ENCODE measurements at places on chromosomes 7 and 10.
A peak's percentile ranks its signal among the peaks of the same experiment; 100 is the strongest.

GRCh38 chr10:95335933-95336699, 45.3 kb upstream of the PDLIM1 start:
- DNase-seq, result no peak

DNA sequence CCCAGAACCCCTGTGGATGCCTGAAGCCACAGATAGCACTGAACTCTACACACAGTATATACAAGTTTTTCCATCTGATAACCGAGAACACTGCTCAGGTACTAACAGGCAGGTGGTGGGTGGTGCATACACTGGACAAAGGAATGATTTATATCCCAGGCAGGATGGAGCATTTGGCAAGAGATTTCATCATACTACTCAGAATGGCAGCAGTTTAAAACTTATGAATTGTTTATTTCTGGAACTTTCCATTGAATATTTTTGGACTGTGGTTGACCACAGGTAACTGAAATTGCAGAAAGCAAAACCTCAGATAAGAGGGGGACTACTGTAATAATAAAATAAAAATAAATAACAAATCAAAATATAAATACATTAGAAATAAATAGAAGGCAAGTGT, 10.9 kb upstream of the KCNMA1 start:
- no peak for DNase-seq

DNA sequence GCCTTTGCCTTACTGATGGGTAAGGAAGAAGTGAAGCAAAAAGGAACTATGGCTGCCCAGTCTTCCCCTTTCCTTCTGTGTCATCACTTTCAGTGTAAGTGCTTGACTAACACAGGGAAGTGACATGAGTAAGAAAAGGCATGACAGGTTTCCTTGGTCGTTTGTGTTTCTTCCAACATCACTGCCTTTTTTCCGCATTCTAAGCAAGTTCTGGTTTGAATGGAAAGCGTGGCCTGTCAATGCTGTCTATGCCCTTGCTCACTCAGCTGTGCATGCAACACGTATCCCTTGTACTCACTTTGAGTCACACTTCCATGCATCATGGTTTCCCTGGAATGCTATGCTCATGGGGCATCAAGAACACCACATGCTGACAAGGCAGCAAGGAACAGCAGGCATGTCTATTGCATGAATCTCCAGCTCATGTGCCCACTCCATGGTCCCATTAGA, 111.8 kb downstream of the OAT start:
- DNase-seq, result no peak

GRCh38 chr7:128874140-128875031, 11.7 kb downstream of the ATP6V1F start:
- no peak for DNase-seq

- no peak for DNase-seq
Measured at GRCh38 chr10:44333511-44333910, 51.4 kb downstream of the CXCL12 start.

DNA sequence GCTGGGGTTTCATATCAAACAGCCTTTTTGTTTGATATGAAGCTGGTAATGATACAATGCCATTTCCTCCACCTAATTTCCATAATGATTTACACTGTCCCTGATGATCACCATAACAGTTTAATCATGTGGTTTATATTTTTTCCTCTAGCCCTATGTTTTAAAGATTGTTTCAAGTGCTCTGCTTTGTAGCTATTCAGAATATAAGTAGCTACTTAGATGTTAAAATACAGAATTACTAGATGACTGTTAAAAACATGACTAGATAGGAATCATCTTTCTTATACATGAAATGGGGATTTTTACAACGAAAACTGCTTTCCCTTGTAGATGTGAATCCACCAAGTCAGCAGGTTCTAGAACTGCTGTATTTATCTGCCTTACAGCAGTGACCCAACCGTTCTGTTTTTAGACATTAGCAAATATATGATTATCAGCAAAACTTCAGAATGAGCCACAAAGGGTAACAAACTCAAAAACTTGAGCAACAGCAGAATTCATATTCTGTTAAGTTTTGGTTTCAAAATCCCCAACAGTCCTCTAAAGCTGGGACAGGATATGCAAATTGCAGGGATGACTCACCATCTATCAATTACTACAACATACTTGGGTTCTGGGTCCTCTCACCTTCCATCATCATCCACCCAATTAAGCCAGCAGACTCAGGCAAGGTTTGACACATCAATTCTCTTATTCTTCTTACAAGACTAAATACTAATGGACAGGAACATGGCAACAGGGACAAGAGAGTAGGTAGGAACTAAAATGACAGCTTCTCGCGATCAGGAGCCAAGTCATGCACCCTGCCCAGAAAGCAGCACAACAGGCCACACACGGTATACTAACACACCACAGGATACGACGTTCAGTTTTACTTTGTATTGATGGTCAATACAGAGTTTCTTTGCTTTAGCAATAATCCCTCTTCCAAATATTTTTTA, 83.9 kb downstream of the PIP4K2A start:
- DNase-seq, result no peak

GRCh38 chr10:86693721-86694369, 25.5 kb downstream of the LDB3 start:
- DNase-seq, result peak; percentile 34

DNA sequence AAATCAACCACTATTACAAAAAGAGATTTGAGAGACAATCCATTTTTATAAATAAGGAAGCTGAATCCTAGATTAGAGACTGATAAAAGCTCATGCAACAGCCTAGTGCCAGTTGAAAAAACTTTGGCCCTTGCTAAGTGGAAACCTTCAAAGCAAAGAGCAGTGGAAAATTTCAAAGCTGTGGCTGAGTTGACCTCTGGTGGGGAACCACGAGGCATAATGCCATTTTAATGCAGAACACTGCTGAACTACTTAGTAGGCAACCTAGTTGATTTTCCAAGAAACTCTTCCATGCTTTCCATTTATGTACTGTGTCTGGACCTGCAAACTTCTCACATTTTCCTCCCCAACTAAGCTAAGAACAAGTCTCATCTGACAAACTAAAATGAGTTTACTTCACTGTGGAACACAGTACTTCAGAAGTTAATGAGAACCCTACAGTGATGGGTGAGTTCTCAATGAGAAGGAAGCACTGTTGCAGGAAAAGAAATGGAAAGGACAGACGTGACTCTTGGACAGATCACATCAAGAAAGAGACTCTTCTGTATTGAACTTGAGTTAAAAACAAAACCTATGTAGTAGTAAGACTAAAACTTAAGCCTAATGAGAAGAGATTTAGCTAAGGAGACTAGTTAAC, 19.5 kb downstream of the FZD9 start:
- no peak for DNase-seq

- no peak for DNase-seq
Measured at GRCh38 chr7:108430664-108431063, 25.6 kb downstream of the NRCAM start.

DNA sequence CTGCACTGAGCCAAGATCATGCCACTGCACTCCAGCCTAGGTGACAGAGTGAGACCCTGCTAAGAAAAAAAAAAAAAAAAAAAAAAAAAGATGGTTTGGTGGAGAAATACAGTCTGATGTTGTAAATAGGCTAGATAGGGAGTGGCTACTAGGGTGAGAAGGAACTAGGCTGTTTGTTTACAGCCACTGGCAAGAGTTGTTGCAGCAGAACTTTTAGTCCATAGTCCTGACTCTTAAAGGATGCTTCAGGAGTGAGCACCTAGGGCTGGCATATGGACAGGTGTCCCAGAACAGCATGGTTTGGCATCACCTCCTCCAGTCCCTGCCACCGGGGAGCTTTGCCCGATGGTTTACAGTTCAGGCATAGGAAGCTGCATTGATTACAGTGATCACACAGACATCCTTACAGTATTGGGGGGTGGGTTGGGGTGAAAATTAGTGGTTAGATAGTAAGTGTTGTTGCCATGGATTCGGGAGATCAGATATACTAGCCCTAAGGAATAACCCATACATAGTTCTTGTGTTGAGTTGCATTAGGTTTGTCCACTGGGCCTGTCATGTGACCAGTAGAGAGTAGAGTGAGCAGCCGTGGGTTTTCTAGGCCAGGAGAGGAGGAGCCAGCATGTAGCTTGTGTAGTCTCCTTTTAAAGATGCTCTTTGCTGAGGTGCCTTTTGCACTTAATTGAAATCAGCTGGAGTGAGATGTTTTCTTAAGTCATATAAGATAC, 35.9 kb downstream of the ZRANB1 start:
- no peak for DNase-seq

GRCh38 chr7:87361320-87361719, 15.9 kb downstream of the CROT start:
- no peak for DNase-seq

- no peak for DNase-seq
Measured at GRCh38 chr7:2641406-2642393, 9.9 kb downstream of the TTYH3 start.

GRCh38 chr10:34723750-34724149, 91.3 kb downstream of the PARD3 start:
- DNase-seq, result no peak

- DNase-seq, result peak; percentile 35
Measured at GRCh38 chr7:32890010-32890792, 1.4 kb downstream of the KBTBD2 start.

GRCh38 chr10:132110111-132110521, 44.4 kb downstream of the JAKMIP3 start:
- DNase-seq, result no peak

DNA sequence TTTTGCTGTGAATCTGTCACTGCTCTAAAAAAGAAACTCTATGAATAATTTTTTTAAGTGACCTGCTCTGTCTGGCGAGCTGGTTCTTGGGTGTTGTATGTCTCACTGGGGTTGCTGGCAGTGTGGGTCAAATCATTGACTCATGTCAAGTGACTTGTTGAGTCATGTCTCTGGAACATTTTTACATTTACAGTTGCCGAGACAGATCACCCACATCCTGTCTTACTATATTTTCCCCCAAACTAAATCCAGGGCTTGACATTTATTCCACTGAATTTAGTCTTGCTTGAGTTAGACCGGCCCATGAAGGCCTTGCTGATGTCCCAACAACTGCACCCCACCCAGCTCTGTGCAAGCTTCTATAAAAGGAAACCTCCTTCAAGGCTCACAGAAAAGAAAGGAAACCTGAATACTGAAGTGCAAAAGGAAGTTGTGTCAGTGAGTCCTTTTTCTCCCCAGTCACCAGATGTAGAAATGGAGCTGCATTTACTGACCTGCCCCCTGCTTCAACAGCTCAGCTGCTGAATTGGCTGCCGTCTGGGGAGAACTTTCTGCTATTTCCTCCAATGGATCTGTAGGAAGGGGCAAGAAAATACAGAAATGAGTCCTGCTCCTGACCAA, 290.3 kb downstream of the TNS3 start:
- DNase-seq, result no peak

DNA sequence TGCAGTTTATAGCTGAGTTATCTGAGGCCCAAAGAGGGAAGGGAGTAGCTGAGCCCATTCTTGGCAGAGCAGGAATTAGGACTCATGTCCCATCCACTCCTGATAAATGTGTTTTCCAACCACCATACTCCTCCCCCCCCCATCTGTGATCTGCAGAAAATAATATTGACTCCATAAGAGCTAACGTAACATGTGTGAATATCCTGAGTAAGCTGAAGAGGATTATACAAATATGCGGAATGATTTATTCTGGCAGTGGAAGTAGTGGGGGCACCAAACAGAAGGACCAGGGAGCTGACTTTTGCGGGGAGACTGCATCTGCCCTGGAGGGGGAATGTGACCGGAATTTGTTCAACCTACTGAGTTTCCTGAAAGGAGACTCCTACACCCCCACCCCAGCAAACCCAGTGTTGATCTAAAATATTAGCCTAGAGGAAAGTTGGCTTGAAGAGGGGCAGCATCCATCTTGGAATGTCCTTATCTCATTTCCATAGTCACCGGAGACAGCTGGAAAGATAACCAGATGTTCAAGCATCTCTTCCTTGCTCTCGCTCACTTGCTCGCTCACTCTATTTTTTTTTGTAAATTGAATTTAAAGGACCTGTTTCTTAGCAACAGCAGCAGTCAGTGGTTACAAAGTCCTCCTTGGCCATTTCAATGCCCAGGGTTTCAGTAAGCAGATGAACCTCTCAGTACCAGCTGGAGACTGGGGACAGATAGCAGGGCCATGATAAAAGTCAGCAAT, 114.7 kb downstream of the RPS24 start:
- DNase-seq, result no peak

DNA sequence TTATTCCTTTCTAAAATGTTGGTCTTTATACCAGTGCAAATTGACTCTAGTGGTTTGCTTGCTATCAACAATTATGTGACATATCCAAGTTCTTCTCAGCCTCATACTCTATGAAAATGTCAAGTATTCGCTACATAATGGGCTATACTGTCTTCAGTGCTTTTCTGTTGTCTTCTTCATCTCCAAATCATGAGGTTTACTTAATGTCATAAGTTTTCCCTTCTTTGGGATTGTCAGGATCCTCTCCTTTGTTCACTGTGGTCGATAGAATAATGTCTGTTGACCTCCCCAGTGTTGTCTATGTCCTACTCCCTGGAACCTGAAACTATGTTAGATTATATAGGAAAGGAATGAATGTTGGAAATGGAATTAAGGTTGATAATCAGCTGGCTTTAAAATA, 16.4 kb upstream of the RALA start:
- DNase-seq, result no peak

- no peak for DNase-seq
Measured at GRCh38 chr10:73915206-73915851, 4.4 kb downstream of the PLAU start.

- DNase-seq, result no peak
Measured at GRCh38 chr7:98603399-98603788, 13.7 kb upstream of the NPTX2 start.

DNA sequence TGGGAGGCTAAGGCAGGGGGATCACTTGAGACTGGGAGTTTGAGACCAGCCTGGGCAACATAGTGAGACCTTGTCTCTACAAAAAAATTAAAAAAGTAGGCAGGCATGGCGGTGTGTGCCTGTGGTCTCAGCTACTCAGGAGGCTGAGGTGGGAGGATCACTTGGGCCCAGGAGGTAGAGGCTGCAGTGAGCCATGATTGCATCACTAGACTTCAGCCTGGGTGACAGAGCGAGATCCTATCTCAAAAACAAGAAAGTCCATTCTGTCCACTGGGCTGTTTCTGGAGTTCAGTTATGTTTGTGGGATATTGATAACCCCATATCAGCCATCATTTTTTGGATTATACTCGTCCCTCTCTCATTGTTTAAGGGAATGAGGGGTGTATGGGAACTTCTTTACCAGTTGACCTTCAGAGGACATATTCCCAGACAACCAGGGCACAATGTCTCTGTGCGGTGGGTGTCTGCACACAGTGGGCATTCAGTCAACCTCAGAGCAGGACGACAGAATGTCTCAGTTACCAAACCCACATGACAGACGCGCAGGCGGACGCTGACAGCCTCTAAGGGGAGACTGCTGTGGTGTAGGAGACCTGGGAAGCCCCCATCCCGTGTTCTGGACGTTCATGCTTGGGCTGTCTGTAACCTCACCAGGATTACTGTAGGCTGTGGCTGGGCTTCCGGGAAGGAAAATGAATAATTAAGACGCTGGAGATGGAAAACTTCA, 69.4 kb downstream of the CARD11 start:
- no peak for DNase-seq

DNA sequence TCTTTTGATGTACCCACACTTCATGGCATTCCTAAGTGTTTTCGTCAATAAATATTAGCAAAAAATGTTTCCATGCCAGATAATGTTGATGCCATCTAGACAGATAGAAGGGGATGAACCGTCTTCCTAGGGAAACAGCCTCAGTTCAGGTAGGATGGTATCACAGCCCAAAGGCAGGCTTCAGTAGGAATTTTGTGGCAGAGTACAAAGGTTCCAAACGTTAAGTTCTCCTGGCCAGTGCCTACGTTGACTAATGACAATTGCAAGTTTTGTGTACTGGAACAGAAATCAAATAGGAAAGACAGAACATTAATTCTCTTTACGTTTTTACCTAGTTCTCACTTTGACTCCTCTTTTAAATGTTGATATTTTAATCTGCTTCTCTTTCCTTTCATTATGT, 75.0 kb downstream of the ZMYND11 start:
- no peak for DNase-seq

Data from activated gamma-delta T cell treated with Interleukin-2 at 50 U/mL for 16 hours (primary cell).